ENCODE measurements at places on chromosomes 13 and 19. TPM values are rescaled to one million over a fixed set of nuclear protein-coding genes. Genes with fewer than 3 reads are reported as not detected.
A peak's percentile ranks its signal among the peaks of the same experiment; 100 is the strongest.

IL17D gene
- total RNA-seq: 0.71 TPM

HS6ST3 gene
- total RNA-seq: 2.3 TPM

DNA sequence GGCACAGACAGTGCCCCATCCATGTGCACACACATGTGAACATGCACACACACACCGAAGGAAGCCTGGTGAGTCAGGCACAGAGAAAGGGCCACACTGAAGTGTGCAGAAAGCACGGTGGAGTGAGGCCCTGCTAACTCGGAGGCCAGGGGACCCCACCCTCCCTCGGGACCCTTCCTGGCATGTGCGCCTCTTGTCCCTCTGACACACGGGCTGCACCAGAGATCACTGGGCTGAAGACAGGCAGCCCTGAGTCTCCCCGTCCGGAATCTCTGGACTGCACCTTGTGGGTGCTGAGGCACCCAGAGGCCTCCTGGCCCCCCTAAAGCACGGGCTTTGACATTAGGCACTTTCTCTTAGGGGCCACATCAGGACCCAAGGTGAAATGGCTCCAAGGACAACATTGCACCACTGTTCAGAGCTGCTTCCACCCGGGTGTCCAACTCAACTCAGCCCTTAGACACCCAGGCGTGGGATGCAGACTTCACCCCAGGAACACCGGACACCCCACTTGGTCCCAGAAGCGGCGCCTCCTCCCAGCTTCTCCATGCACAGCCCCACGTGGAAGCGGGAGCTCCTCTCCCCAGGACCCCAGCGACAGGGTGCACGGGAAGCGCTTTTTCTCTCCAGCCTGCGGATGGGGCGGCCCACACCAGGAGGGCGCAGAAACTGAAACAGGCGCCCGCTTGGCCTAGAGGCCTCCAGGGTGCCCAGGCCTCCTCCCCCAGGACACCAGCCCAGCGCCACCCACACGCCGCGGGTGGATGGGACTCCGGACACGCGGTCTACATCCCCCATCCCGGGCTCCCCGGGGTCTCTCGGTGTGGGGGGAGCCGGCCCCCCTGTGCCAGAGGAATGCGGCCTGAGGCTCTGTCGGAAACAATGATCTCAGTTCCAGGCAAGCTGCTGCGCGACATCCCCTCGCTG, 90.2 kb downstream of the SPACA7 start:
- no peak for DNase-seq

KLHL1 gene
- not detected for total RNA-seq

ZNF547 gene
- 0.60 TPM for total RNA-seq

DNA sequence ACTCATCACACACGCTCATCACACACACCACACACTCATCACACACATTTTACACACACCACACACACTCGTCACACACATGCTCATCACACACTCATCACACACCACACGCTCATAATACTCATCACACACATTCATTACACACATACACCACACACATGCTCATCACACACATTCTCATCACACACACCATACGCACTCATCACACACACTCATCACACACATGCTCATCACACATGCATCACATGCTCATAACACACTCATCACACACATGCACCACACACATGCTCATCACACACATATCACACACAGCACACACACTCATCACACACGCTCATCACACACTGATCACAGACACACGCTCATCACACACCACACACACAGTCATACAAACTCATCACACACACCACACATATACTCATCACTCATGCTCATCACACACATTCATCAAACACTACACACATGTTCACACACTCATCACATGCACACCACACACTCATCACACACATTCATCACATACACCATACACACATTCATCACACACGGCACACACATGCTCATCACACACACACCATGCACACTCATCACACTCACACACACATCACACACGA, 247.1 kb upstream of the SGCG start:
- no peak for DNase-seq

DNA sequence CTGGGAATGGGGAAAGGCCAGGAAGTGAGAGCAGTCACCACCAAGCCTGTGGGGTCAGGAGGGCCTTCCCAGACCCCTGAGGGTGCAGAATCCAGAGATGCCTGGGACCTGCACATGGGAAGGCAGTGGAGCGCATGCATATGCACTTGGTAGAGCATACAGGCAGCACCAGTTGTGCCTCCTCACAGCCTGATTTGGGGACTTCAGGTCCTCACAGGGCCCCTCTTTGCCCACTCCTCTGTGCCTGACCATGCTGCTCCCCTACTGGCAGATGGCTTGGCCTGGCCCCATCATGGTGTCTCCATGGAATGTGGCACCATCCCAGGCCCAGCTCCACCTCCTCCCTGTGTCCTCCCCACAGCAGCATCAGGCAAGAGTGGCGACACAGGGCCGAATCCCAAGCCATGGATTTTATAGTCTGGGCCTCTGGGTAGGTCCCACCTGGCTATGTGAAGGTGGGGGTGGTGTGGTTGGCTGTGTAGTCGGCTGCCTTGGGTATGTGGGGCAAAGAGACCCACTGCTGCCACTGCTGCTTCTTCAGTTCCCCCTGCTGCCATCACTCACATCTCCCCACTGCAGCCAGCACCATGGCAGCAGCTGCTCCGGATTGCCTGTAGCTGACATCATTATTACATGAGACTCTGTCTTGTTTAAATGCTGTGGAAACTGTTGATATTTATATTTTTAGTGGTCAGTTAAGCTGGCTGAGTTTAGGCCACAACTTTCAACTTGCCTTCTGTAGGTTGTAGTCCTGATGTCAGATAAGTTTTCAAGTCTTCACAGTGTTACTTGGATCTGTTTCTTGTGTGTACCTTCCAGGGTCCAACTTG, 247.0 kb downstream of the GPC6 start:
- DNase-seq: no peak

ZNF414 gene
- total RNA-seq: 8.7 TPM

- DNase-seq: no peak
Observed at GRCh38 chr19:10211061-10211460, 16.3 kb upstream of the DNMT1 start.

DNA sequence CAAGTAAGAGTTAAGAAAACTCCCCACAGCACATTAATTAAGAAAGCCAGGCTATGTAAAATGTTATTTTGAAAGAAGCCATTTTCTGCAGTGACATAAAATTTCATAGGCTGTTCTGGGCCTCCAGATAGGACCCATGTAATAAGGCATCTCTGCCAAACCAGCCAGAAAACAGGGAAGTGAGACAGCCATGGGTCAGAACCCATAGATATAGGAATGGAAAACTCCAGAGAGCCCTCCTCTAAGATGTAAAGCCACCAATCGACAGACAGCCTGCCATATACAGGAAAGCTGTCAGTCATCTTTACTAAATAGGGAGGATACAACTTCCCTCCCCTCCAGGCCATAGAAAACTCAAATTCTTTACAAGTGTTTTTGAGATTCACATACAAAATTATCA, 493.3 kb downstream of the COG6 start:
- no peak for DNase-seq

GRCh38 chr19:17424743-17425365, 5.0 kb downstream of the MVB12A start:
- no peak for DNase-seq

GRCh38 chr19:23771761-23772674, 13.3 kb upstream of the ZNF681 start:
- DNase-seq: no peak

ZNF726 gene
- 0.56 TPM for total RNA-seq

MCF2L gene
- total RNA-seq: 21.4 TPM

ZNF776 gene
- 4.6 TPM for total RNA-seq

- no peak for DNase-seq
Observed at GRCh38 chr19:11882606-11883005, 5.0 kb upstream of the ZNF69 start.

SMAD9 gene
- 0.83 TPM for total RNA-seq

GRCh38 chr19:35521124-35521743, 6.9 kb downstream of the SBSN start:
- no peak for DNase-seq

- DNase-seq: no peak
Observed at GRCh38 chr13:51221108-51221507, 1.1 kb upstream of the FAM124A start.

DNA sequence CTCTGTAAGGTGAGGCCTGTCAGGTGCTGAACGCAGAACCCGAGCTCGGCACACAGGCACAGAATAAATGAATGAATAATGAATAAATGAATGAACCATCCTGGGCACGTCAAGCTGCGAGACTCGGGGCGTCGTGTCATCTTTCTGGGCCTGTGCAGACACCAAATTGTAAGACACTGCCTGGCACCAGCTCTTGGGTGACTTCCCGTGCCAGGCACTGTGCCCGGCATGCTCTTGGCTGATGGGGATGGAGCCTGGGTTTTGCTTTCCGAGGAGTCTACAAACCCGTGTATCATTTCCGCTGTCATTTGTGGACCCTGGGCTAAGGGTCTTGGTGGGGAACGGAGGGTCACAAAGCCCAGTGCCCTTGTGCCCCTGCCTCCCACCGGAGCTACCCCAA, 43.9 kb downstream of the CELF5 start:
- no peak for DNase-seq

- no peak for DNase-seq
Observed at GRCh38 chr19:40553885-40554857, 22.5 kb upstream of the SHKBP1 start.

GRCh38 chr19:40739030-40739839, 11.0 kb downstream of the ACTMAP start:
- no peak for DNase-seq

GRCh38 chr19:54207983-54208783, 7.5 kb downstream of the RPS9 start:
- peak; percentile 76 for DNase-seq

GRCh38 chr13:85737952-85738351, 61.3 kb downstream of the SLITRK6 start:
- no peak for DNase-seq

DNA sequence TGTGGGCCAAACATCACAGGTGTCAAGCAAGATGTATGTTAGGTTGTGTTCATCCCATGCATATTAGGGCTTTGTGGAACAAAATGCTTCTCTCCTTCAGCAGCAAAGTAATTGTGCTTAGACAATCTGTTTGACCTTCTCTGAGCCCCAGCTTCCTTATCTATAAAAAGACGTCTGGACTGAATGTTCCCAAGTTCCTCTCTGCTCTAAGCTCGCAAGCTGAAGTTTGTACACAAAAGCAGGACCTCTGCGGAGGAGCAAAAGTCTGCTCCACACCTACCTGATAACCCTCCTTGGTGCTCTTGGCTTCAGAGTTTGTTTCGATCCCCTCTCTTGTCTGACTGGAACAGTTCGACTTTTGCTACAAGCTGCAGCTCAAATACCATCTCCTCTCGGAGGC, 95.7 kb upstream of the UBL3 start:
- DNase-seq: no peak

- DNase-seq: peak; percentile 41
Observed at GRCh38 chr19:8512115-8512967, 1.6 kb downstream of the ZNF414 start.

- no peak for DNase-seq
Observed at GRCh38 chr13:40539576-40540327, 126.7 kb downstream of the FOXO1 start.

GRCh38 chr19:37986048-37986750, 79.2 kb downstream of the SIPA1L3 start:
- DNase-seq: no peak

Data from pancreas (tissue), 10 donors.